ENCODE measurements at places on chromosomes 1 and 21. TPM values are rescaled to one million over a fixed set of nuclear protein-coding genes. Genes with fewer than 3 reads are reported as not detected.

DNA sequence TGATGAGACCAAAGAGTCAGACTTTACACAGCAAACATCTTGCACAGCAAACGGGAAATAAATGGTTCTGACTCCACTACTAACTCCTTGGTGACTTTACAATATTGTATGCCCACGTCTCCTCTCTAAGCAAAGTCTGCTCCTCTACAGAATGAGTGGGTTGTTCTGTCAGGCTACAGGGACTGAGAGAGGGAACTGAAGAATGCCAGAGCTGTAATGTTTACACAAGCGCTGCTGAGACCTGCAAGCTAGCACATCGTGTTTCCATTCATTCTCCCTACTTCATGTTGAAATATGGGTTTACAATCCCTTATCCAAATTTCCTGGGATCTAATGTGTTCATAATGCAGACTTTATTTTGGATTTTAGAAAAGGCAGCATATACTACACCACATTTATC is 15.9 kb downstream of the DAB1 start:
- no peaks in the 10 kb centered on the region for H3K27me3 ChIP-seq
- H3K4me1 ChIP-seq: no peaks in the 10 kb centered on the region
- no peak overlapping the region for H3K27ac ChIP-seq
- DNase-seq: no peak

DNA sequence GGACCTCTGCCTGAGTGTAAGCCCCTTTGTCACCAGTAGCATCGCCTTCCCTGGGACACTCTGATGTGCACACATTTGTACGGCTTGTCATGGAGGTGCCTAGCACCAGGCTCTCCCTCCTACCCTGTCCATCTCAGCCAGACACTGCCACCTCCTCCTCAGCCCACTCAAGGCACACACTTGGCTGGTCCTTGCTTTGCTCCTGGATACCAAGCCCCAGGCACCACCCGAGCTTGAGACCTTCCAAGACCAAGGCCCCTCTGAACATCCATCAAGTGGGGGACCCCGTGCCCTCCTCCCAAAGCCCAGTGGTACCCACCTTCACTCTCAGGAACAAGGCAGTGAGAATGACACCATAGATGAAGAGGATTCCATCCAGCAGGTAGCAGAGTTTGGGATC is 78.0 kb downstream of the CD247 start:
- H3K4me3 ChIP-seq: no peak overlapping the region
- no peaks in the 10 kb centered on the region for H3K36me3 ChIP-seq
- DNase-seq: no peak
- H3K27me3 ChIP-seq: no peaks in the 10 kb centered on the region
- H3K27ac ChIP-seq: no peak overlapping the region

MAP3K21 gene
- not detected for total RNA-seq

- peaks cover 12% of the 10 kb centered on the region for H3K4me1 ChIP-seq
- H3K36me3 ChIP-seq: no peaks in the 10 kb centered on the region
- H3K27me3 ChIP-seq: no peaks in the 10 kb centered on the region
- no peak overlapping the region for H3K4me3 ChIP-seq
- DNase-seq: peak; percentile 24
- no peak overlapping the region for H3K27ac ChIP-seq
Observed at GRCh38 chr1:41767534-41768525, 150.9 kb downstream of the HIVEP3 start.

All from GM23248 (cell line).